ENCODE measurements at places on chromosomes 5 and 9.

GRCh38 chr9:101054657-101055056 lies 26.1 kb downstream of the PLPPR1 start:
- no peak for DNase-seq

DNA sequence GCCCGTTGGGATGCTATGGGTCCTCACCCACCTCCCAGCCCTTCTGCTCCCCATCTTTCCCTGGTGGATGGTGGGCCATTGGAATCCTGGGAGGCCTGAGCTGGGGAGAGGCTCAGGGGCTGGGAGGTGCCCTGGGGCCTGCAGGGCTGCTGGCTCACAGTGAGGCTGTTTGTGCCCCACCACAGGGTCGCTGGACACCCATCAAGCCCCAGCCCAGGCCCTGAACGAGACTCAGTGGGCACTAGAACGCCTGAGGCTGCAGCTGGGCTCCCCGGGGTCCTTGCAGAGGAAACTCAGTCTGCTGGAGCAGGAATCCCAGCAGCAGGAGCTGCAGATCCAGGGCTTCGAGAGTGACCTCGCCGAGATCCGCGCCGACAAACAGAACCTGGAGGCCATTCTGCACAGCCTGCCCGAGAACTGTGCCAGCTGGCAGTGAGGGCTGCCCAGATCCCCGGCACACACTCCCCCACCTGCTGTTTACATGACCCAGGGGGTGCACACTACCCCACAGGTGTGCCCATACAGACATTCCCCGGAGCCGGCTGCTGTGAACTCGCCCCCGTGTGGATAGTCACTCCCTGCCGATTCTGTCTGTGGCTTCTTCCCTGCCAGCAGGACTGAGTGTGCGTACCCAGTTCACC lies 4.9 kb upstream of the AIF1L start:
- no peak for DNase-seq

GRCh38 chr5:146906803-146907202 lies 28.2 kb upstream of the PPP2R2B start:
- no peak for DNase-seq

GRCh38 chr5:117733051-117733450 lies 1158.4 kb upstream of the SEMA6A start:
- DNase-seq, result no peak

- no peak for DNase-seq
Observed at GRCh38 chr9:108860764-108861163, 1.3 kb upstream of the ACTL7A start.

DNA sequence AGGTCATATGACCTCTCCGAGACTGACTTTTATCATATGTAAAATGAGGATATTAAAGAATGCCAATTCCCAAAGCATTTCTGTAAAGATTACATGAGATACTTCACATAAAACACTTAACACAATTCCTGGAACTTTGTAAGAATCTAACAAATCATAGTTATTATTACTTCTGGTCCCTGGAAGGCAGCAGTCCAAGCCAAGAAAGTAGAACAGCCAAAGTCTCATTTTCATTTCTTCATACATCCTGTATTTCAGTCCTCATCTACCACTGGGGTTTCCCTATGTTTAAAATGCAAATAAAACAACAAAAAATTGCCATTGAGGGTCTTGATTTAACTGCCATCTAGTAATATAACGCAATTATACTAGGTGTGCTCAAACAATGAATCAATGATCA lies 179.5 kb downstream of the MARCHF11 start:
- no peak for DNase-seq

DNA sequence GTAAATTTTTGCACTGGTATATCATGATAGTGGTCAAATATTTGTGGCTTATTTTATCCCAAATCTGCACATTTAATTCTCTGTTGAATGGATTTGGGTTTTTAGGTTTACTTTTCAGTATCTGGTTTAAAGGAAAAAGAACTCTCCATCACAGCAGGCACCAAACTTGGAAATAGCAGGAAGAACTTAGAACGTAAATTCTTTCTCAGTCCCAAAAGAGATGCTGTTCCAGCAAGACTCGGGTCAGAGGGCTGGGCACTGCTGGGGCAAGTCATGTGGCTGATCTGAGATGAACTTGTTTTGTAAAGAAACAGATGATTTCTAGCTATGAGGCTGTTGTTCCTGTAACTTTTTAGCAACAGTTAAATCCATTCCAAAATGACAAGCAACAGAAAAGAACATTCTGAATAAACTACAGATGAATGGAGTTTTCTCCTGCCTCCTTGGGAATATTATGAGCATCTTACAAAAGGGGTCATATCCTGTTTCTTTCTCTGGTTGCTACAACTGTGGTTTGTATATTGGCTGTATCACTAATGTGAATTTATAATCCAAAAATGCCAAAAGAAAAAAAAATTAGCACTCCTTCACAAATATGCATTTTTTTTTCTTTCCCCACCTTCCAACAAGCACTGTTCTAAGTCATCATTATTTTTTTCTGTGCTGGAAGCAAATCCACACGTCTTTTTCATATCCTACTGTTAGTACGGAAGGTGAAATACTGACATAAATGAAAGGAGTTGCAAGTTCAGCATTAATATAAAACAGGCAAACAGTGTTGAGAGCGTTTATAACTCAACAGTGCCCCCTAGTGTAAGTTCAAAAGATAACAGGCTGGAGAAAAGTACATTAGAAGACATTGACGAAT lies 31.1 kb downstream of the OR2K2 start:
- DNase-seq, result no peak

DNA sequence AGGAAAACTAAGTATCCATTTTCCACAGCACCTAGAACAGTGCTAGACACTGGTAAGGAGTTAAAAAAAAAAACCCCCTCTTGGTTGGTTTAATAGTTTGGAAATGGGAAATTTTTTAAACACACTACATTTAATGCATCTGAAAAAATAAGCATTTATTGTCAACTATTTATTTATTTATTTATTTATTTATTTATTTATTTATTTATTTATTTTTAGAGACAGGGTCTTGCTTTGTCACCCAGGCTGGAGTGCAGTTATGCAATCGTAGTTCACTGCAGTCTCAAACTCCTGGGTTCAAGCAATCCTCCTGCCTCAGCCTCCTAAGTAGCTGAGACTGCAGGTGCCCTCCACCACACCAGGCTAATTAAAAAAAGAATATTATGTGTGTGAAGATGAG lies 51.6 kb downstream of the SNCAIP start:
- DNase-seq, result no peak

- no peak for DNase-seq
Observed at GRCh38 chr5:58498340-58498942, 7.2 kb downstream of the GAPT start.

GRCh38 chr9:71875345-71875744 lies 35.6 kb downstream of the ABHD17B start:
- DNase-seq, result no peak

- DNase-seq, result no peak
Observed at GRCh38 chr5:67957374-67957773, 258.2 kb upstream of the PIK3R1 start.

DNA sequence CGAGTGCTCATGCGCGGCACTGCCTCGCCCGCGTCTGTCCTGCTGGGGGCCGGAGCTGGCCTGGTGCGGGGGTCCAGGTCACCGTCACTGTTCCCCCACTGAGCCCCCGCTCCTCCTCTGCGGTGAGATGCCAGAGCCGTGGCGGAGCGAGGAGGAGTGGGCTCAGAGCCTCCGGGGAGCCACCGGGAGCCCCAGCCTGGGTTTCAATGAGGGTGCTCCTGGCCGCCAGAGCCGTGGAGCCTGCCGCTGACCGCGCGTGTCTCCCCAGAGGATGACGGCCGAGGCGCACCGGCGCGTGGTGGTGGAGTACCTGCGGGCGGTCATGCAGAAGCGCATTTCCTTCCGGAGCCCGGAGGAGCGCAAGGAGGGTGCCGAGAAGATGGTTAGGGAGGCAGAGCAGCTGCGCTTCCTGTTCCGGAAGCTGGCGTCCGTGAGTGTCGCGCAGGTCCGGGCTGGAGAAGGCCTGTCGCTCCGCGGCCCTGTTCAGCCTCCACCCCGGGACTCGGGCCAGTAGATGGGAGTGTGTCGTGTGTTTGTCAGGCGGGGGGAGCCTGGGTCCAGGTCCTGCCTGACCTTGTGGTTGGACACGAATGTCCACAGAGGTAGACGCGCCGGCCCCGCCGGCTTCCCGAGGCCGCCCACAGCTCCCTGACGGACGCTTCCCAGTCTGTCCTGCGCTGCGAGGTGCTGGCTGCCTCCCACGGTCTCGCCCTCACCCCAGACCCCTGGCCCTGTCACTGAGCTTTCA lies 22.0 kb downstream of the EXOC3 start:
- no peak for DNase-seq

DNA sequence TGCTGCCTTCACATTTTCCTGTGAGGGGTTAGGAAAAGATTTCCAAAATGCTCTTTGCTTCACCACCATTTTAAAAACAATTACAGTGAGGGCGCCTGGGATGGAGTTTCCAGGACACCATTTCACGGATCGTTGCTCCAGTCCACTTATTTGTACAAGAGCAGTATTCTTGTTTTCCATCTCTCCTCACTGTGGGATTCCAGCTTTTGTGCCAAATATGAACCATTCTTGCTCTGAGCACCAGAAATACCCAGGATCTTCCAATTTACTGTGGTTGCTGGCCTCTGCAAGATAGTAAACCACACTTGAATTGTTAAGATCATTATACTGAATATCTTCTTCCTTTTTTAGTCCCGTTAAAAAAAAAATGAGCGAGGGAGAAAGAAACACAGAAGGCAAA lies 899.5 kb downstream of the TLE1 start:
- DNase-seq, result no peak

- no peak for DNase-seq
Observed at GRCh38 chr5:172669386-172670004, 28.4 kb downstream of the NEURL1B start.

GRCh38 chr5:134047687-134048056 lies 42.9 kb upstream of the VDAC1 start:
- no peak for DNase-seq

DNA sequence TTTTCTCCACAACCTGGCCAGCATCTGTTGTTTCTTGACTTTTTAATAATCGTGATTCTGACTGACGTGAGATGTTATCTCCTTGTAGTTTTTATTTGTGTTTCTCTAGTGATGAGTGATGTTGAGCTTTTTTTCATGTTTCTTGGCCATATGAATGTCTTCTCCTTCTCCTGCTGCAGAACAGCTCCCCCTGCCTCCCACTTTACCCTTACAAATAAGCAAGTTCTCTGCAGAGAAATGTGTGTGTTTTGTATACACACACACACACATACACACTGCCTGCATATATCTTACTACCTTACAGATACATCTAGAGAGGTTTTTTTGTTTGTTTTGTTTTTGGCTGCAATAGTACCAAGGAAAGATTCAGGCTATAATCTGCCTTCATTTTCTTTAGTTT lies 88.7 kb upstream of the PHF24 start:
- no peak for DNase-seq

GRCh38 chr9:100425758-100426157 lies 1.2 kb upstream of the MSANTD3 start:
- DNase-seq, result no peak

DNA sequence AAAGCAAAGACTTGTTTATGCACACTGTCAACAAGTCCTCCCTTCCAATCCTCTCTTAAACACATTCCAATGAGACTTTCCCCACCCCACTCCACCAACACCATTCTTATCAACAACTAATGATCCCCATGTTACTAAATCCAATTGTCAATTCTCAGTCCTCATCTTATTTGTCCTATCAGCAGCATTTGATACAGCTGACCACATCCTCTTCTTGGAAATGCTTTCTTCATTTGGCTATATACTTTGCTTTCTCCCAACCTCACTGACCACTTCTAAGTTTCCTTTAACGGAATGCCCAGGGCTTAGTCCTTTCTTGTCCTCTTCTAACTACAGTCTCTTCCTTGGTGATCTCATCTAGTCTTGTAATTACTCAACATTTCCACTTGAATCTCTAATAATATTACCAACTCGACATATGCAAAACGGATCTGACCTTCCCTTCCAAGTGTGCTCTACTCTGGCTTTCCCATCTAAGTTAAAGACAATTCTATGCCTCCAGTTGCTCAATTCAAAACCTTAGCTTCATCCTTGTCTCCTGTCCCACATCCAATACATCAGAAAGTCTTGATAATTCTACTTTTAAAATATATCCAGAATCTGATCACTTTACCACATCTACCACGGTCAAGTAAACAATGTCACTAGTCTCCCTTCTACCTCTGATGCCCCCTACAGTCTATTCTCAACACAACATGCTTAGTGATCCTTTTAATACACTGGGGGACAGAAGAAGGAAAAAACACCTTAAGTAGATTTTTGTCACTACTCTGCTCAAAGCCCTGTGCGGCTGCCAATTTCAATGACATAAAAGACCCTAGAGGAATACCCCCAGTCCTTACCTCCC lies 25.5 kb downstream of the AGTPBP1 start:
- DNase-seq, result no peak

- DNase-seq, result no peak
Observed at GRCh38 chr9:105500108-105500766, 52.4 kb downstream of the FSD1L start.

GRCh38 chr5:69404659-69405330 lies 10.1 kb upstream of the MARVELD2 start:
- no peak for DNase-seq

GRCh38 chr5:124789104-124789605 lies 42.7 kb upstream of the ZNF608 start:
- no peak for DNase-seq

DNA sequence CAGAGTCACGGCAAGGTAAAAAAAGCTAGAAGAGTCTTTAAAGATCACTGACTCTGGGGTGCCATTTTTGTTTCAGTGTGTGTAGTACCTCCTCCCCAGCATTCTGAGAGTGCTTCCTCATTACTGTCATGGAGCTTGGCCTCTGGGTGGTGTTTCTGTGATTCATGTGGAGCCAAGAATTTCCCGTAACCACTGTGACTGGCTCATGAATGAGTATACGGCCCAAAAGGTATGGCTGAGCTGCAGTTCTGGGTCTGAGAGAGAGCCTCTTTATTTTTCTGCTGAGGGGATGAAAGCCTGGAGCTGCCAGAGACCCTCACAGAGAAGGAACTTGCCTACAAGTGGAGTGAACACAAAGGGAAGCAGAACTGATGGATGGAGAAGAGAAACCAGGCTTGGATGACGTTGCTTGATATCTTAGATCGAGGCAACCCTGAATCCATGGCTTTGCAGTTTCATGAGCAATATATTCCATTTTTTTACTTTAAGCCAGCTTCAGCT lies 85.6 kb downstream of the PTTG1 start:
- no peak for DNase-seq

DNA sequence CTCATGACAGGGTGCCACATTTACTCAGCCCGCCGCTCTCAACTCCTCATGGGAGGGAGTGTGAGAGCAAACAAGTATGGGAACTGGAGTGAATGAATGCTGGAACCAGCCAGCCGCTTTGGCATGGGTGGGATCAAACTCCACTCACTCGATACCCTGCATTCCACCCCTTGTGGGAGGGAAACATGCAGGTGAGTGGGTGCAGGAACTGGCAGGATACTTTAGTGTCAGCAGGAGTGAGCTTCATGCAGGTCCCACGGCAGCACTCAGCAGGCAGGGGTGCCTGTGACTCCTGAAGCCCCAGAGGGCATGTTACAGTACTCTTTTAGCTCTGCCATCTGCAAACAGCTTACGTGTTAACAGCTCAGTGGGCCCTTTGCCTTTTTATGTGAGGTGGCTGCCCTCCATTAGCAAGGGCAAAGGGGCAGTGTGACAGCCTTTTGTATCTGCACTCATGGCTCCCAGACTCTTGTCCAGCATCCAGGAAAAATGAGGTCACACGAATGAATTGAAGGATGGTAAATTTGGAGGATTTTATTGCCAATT lies 433.2 kb upstream of the NMUR2 start:
- no peak for DNase-seq
